ENCODE measurements at places on chromosomes 7 and 10.

GRCh38 chr10:121516093-121516865, 82.0 kb downstream of the FGFR2 start:
- no peak for DNase-seq

DNA sequence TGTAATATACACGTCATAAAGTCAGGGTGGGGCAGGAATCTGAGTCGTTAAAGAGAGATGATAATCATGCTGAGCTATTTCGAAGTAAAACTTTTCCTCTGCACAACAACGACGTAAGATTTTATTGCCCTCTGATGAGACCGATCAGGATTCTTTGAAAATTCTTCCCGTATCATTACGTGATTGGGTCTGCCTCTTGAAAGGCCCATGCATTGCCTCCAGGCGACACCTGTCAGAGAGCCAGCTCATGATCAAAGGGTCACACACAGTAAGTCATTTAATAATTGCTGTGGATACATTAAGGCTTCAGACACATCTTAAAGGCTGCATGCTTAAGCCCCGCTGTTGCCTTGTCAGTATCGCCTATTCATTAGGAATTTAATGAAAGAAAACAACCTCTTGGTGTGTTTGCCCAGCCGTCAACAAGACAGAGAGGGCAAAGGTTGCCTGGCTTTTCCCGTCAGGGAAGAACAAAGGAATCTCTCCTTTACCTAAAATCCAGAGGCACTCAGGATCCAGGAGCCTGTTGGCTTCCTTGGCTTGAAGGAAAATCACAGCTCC, 189.0 kb upstream of the SH2B2 start:
- no peak for DNase-seq

GRCh38 chr7:17015598-17016031, 133.8 kb upstream of the AGR3 start:
- no peak for DNase-seq

- no peak for DNase-seq
Measured at GRCh38 chr7:129950191-129950932, 2.4 kb downstream of the UBE2H start.

GRCh38 chr10:36117890-36118289, 475.8 kb upstream of the FZD8 start:
- DNase-seq = no peak

DNA sequence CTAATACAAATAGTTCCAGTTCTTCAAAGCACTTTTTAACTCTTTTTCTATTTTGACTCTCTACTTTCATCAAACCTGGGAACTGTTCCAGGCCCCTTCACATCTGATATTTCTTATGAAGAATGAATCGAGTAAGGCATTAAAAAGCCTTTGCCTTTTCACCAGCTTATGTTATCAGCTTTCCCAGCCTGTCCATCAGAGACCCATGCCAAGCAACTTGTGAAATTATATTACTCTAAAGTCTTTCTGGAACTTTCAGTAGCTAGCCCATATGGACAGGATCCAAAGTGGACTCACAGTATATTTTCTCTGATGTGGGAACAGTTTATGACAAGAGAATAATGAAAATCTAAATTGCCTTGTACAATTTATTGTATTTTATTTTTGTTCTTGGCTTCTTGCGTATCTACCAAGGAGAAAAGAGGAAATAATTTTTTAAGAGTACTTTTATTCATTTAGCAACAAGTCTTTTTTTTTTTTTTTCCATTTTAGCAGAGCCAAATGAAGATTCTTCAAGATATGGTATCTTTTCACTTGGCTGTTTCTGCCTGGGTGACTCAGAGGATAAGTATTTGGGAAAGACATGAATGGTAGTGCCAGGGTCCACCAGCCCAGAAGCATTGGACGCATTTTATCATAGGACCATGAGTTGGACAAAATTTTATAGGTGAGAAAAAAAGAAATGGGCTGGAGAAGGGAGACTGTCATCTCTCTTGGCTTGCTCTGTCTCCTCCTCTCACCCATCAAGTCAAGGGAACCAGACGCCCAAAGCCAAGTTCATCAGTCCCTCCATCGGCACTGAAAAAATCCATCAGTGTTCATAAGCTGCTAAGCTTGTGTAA, 195.8 kb upstream of the NEBL start:
- no peak for DNase-seq
